ENCODE measurements at places on chromosomes 2 and 18.
A peak's percentile ranks its signal among the peaks of the same experiment; 100 is the strongest.

GRCh38 chr18:54528942-54529376 lies 62.1 kb upstream of the DYNAP start:
- no peak for DNase-seq

GRCh38 chr2:168336786-168337388 lies 89.5 kb upstream of the STK39 start:
- peak; percentile 30 for DNase-seq

- no peak for DNase-seq
Measured at GRCh38 chr2:239190361-239190760, 210.5 kb downstream of the HDAC4 start.

DNA sequence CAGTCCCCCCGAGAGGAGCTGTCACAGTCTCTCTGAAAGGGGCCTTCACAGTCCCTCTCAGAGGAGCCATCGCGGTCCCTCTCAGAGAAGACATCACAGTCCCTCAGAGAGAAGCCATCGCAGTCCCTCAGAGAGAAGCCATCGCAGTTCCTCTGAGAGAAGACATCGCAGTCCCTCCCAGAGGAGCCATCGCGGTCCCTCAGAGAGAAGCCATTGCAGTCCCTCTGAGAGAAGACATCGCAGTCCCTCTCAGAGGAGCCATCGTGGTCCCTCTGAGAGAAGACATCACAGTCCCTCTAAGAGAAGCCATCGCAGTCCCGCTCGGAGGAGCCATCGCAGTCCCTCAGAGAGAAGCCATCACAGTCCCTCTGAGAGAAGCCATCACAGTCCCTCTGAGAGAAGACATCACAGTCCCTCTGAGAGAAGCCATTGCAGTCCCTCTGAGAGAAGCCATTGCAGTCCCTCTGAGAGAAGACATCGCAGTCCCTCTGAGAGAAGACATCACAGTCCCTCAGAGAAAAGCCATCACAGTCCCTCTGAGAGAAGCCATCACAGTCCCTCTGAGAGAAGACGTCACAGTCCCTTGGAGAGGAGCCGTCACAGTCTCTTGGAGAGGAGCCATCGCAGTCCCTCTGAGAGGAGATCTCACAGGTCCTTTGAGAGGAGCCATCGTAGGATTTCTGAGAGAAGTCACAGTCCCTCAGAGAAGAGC lies 1.3 kb upstream of the ZNF512 start:
- DNase-seq: no peak

GRCh38 chr18:45232061-45232460 lies 383.2 kb upstream of the SLC14A2 start:
- no peak for DNase-seq

DNA sequence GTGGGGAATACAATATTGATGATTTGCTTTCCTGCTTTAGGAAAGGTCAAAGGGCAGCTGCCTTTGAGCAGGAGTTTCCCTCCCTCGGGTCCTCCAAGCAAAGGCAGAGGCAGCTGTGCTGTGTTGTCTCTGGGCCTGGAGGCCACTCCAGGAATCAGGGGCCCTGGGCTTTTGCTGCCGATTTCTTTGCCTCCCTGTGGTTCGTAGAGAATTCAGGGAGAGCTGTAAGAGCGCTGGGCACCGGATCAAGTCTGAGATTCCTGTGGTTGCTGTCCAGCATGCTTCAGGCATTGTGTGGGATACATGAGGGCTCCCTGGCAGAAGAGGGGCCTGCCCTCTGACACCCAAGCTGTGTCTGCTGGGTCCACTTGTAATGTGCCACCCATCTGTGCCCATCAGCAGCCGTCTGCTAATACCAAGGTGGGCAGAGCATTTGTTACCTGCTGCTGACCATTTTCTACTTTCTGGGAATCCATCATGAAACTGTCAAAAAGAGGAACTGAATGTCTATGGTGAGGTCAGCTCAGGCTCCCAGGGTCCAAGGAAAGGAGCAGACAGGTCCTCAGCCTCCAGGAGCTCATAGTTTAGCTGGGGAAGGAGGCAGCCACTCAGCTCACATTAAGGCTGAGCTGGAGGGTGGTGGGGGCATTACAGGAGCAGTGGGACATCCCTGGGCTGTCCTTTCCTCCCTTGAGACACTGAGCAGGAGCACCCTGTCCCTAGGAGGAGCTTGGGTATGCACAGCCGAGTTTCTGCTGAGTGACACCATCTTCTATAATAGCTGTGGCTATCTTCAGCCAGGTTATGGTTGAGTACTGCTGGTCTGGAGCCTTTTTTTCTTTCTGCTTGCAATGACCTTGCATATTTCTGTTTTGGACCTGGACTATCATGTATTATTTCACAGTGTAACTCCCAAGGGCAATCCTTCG lies 68.5 kb downstream of the CTIF start:
- DNase-seq: no peak

DNA sequence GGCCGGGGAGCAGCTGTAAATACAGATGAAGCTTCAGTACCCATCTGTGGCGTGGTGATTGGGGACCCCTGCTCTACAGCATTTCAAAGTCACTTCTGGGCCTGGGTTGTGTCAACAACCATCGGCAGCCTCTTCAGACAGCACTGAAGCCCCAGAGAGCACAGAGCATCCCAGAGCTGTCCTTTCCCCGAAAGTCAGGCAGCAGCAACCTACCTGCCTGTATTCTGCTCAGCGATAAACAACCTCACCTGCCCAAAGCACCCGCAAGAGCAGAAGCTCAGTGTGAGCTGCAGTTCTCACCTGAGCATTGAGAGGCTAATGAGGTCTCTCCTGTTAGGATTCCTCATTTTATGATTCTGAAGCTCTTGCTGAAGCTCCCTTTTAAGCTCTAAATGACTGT lies 19.3 kb downstream of the TRABD2A start:
- DNase-seq: no peak

- no peak for DNase-seq
Measured at GRCh38 chr2:143078104-143078503, 51.1 kb upstream of the ARHGAP15 start.

GRCh38 chr2:191714925-191715324 lies 37.0 kb downstream of the NABP1 start:
- DNase-seq: no peak

DNA sequence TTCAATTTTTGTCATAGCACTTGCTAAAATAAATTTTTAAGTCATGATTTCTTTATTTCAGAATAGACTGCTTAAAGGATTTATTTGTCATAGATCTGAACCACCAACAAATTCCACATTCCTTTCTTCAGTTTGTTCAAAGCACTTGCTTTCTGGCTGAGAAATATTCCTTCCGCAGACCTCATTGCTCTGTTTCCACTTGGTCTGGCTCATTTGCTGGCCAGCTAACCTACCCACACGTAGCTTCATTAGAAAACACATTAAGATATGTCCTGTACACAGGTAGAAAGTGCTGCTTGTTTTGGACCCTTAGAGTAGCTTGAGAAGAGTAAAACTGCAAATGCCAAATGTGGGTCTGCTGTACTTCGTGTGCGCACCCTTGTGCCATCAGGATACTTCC lies 166.7 kb upstream of the EPAS1 start:
- no peak for DNase-seq

- DNase-seq: no peak
Measured at GRCh38 chr18:46407486-46408166, 249.4 kb downstream of the LOXHD1 start.

DNA sequence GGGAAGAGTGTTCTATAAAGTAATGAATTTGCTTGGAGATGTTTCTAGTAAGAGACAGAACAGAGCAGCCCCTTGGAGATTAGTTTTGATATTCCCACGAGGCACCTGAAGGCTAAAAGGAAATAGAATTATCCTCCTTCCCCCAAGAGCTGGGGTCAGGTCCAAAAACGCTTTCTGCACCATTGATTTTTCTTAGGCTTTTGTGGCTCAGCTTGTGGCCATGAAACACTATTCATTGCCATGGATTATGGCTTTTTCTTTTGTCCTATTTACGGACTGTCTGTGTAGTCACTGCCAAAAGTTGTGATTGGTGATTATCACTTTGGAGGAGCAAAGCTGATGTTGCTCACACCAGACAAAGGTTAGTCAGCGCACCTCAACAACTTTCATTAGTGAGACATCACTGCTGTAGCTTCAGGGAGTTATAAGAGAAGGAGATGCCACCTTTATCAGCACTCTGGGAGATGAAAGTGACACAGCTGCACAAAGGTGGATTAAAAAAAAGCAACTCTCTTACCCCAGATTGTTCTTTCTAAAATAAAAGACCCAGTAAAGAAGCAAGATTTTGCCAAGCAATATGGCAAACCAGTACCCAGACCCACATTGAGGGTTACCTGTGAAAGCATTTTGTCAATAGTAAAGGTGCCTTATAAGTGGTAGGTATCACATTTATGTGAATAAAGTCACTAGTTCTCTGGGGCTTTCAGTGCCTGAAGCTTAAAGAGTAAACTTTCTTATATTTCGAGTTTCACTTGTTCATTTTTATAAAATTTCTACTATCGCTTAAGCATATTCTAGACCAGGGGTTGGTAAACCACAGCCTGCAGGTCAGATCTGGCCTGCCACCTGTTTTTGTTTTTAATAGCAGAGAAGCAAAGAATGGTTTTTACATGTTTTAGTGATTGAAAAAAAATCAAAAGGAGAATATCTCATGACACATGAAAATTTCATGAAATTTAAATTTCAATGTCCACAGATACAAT lies 10.6 kb downstream of the CXCR4 start:
- no peak for DNase-seq

GRCh38 chr2:126703311-126703710 lies 47.4 kb downstream of the GYPC start:
- no peak for DNase-seq

DNA sequence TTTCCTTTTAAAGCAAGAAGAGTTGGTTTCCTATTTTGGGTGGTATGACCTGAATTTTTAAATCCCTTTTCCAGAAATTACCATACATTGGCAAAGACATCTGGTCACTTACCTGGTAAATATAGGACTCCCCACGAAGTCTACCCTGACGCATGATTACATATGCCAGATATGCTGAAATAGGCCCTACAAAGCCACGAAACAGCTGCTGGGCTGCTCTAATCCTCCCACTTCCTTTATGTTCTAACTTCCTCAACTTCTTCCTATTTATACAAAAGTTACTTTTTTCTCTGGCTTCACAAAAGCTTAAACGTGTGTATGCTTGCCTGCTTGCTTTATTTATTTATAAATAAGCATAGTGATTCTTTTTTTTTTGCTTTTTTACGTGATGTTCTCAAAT lies 186.0 kb upstream of the EPHA4 start:
- DNase-seq: no peak

DNA sequence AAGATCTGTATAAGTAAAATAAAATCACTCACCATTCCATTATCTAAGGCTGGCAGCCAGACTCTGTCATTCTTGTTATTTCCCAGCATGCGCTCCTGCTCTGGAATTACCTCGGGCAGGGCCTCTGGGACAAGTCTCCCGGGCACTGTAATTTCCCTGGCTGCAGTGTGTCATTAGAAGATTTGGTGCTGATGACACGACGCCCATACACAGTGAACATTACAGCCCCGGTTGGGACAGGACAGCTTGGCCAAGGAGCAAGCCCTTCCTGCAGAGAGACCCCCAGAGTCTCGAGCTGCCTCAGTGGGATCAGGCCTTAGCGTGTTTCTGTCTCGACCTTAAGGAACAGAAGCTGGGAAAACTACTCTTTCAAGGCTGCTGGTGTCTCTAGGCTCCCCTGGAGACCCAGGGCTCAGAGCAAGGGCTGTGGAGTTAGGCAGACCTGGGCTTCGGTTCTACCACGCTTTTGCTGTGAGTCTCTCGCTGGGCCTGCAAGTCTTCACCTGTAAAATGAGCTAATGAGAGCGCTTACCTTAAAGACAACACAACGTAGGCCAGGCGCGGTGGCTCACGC lies 39.7 kb downstream of the SMAD7 start:
- no peak for DNase-seq

DNA sequence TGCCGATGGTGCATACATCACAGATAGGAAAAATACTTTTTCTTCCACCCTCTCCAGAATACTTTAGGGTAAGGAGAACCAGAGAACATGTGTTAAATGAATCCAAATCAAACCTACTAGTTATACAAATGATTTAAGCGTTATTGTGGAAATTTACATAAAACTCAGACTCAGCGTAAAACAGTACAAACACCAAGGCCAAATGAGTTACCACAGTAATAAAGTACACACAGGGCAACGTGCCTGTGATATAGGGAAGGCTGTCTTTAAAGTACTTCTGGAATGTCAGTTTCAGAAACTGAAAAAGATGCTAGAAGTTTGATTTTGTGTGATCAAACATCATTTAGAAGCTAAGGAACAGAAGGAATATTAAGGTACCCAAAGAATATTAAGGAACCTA lies 46.9 kb downstream of the PTPRM start:
- no peak for DNase-seq

DNA sequence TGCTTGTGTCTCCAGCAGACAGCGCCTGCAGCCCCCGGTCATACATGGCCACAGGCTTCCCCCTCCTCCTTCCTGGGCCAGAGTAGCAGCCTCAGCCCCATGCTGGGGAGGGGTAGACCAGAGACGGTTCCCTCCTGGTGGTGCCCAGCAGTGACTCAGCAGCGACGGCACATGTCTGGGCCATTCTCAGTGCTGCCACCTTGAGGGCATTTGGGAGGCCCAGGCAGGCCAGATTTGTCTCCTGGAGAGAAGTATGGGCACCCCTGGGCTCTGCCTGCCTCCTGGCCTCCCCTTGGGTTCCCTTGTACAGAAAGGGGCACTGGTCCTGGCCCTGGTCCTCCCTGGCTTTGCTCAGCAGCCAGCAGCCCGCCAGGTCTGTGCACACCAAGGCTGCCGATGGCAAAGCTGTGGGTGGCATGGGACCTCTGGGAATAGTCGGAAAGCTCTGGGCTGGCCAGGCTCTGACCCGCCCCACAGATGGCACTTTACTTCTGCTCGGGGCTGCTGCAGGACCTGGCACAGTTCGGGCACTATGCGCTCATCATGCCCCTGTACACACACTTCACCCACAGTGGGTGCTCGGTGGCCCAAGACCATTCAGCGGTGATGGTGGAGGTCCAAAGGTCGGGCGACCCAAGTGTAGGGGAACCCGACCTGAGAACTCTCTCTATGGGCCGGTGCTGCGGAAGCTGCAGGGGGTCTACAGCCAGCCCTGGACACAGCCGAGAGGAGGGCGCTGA lies 11.4 kb upstream of the ALPI start:
- peak; percentile 65 for DNase-seq

DNA sequence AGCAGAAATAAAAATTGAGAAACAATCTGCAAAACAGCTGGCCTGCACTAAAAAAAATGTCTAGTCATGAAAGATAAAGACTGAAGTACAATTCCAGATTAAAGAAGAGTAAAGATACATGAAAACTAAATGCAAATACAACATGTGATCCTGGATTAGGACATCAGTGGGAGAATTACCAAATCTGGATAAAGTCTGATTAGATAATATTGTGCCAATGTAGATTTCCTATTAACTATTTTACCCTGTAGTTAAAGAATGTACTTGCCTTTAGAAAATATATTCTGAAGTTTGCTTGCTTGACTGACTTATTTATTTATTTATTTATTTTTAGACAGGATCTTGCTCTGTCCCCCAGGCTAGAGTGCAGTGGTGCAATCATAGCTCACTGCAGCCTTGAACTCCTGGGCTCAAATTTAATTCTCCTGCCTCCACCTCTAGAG lies 58.7 kb downstream of the ASXL2 start:
- DNase-seq: no peak

GRCh38 chr2:241390301-241391206 lies 34.5 kb downstream of the FARP2 start:
- DNase-seq: no peak

- DNase-seq: no peak
Measured at GRCh38 chr2:196336715-196337114, 165.3 kb upstream of the STK17B start.

Measured in stimulated activated CD4-positive, alpha-beta T cell treated with anti-CD3 and anti-CD28 coated beads, Interleukin-4, amount 100 ng/mL, for 48 hours (primary cell).